Cortex of kidney (tissue), 1 donor: ENCODE measurements at places on chromosomes 3 and 15.

- no peak for DNase-seq
These were observed 33.4 kb upstream of the SRP14 start for GRCh38 chr15:40072216-40072990.

- DNase-seq: no peak
These were observed 19.9 kb downstream of the GOLM2 start for GRCh38 chr15:44308415-44308814.

DNA sequence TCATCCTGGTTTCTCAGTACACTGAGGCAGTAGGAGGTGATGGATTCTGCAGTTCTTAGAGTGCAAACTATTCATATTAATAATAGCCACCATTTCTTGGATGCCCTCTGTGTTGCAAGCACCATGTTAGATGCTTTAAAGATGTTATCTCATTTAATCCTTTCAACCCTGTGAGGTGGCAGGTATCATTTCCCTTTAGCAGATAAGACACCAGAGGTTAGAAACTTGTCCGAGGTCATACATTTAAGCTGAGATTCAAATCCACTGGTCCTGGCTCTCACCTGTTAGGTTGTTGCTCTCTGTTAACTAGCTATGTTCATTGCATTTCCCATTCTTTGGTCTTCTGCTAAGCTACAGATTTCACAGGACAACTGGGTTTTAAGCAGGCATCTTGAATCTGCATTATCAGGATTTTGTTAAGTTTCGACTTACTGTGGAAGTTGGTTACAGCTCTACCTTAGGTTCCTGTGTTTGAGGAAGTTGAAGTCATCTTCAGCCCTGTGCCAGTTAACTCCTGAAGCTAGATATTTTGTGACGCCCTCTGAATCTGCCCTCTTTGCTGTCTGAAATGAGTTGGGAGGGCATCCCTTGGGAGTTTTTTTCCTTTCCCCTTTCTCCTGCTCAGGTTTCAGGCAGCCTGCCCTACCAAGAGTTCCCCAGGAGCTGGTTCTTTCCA, 6.4 kb downstream of the PDE8A start:
- DNase-seq: no peak

DNA sequence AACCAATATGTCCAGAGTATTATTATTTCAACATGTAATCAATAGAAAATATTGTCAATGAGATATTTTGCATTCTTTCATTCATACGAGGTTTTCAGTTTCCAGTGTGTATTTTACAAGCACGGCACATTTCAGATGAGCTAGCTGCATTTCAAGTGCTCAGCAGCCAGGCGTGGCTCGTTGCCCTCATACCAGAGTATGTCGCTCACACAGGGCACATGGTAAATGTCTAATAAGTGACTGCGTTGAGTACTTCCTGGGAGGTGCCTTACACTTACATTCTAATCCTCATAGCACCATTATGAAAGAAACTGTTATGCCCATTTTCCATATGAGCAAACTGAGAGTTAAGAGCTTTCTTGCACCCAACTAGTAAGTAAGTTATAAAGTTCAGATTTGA, 47.4 kb downstream of the TMEM266 start:
- DNase-seq: no peak

GRCh38 chr15:73686781-73687256, 2.6 kb downstream of the CD276 start:
- no peak for DNase-seq

GRCh38 chr3:73745526-73746191, 120.9 kb upstream of the PDZRN3 start:
- DNase-seq: no peak
